ENCODE measurements at places on chromosomes 1 and 21.

GRCh38 chr1:110505596-110505995 lies 13.4 kb downstream of the KCNA10 start:
- DNase-seq, result no peak

GRCh38 chr21:23217597-23217996 lies 2219.4 kb downstream of the NCAM2 start:
- no peak for DNase-seq

DNA sequence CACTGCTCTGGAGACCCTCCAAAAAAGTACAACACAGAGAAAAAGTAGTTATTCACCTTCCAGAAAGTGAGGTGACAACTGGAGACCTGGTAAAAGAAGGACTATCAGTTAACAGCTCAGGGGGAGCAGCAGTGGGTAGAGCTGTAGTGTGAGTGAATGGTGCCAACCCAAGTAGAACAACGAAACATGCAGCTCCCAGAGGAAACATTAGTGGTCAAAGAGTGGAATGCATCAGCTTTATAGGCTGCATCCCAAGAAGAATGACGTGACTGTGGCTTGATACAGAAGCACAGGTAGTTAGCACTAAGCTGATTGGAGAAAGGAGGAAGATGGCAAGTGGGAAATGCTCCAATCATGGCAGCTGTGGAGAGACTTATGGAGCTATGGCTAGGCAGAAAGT lies 275.7 kb upstream of the CAMK1G start:
- DNase-seq, result no peak

GRCh38 chr1:158362482-158362881 lies 8.8 kb downstream of the CD1E start:
- no peak for DNase-seq

GRCh38 chr1:246631426-246631825 lies 65.2 kb downstream of the CNST start:
- DNase-seq, result no peak

DNA sequence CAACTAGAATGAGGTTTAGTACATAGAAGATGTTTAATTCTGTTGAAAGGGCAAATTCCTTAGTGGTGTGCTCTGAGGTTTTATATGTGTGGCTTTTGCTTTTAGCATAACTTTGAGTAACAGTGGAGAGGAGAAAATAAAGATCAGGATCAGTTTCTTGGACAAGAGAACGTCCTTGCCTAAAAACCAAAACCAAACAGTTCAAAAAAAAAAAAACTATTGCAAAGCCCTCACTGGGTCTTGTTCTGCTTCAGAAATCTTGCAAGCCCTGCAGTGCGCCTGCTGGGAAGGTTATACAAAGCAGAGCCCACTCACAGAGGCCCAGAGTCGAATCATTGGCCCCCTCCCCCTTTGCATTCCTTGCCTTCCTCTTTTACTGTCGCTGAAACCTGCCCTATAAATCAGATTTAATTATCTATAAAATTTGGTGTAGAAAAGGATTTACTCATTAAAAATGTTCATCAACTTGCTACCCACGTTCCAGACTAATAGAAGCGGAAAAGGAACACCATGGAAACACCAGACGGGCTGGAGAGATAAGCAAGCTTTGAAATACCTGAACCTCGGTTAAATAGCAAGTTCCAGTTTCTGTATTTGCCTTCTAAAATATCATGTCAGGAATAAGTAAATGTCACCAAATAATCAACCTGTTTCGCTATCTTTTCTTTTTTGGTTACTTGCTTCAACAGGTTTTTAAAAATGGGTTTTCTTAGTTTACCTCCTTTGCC lies 201.6 kb upstream of the PTBP2 start:
- DNase-seq, result no peak

DNA sequence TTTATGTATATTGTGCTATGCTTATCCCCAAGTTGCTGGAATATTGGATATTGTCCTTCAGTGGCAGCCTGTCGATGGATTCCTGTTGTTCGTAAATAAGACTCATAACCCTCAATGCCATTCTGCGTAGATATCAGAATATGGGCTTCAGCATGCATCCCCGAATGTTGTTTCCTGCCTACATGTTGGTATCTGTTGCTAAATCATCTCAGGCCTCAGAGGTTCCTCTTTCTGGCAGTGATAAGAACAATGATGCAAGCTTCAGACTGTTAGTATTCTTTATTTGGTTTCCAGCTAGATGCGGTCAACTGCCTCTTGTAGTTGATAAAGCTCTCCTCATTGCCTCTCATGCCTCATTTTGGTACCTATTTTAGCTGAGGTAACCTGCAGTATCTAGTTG lies 2082.6 kb downstream of the MRPL39 start:
- DNase-seq, result no peak
